ENCODE measurements at places on chromosomes 2 and 18.

- no peak for DNase-seq
These were observed 85.8 kb upstream of the NDUFV2 start for GRCh38 chr18:9016633-9017166.

DNA sequence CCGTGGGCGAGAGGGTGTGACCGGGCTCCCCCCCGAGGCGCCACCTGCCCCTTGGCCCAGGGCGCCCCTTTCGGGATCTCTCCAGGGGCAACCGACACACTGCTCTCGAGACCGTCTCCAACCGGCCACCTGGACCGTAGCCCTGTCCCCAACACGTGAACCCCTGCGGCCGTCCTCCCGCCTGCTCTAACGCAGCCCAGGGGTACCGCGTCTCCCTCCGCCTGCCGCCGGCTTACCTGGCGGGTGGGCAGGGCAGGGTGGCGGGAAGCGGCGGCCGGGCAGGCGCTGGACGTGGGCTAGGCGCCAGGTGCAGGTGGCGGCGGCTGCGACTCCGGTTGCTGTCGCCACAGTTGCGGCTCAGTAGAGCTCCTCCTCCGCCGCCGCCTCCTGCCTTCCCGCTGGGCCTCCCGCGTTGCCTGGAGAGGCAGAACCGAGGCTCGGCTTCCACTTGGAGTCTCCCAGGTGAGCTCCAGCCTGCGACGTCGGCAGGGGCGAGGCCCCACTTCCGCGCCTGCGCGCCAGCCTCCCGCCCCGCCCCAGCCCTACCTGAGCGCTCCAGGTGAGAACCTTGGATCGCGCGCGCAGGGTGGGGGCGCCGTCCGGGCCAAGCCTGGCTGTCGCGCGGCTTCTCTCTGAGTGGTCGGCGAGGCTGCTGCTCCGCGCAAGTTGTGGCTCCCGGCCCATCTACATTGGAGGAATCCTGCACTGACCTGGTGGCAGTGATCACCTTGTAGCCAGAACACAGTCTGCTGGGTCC, at the start of gene GALNT3:
GALNT3 (minus strand) TSS at position 469 of the 757 bp plus-strand sequence. CDS start 23,547 bp downstream, outside the sequence.
- DNase-seq: no peak

GRCh38 chr18:32318581-32318980, 128.7 kb downstream of the MEP1B start:
- DNase-seq: no peak

- DNase-seq: no peak
These were observed 143.5 kb downstream of the ZEB2 start for GRCh38 chr2:144376460-144376859.

GRCh38 chr2:169928463-169928864, 101.2 kb downstream of the UBR3 start:
- DNase-seq: peak; percentile 41

GRCh38 chr2:9423922-9424272, 443 bp downstream of the CPSF3 start:
- DNase-seq: peak; percentile 33

- DNase-seq: no peak
These were observed 117.8 kb upstream of the DCC start for GRCh38 chr18:52222211-52222610.

Data from NCI-H1694 (cell line).